Trophoblast cell (in vitro differentiated cells and primary cell): ENCODE measurements at places on chromosomes 2 and 18.

DNA sequence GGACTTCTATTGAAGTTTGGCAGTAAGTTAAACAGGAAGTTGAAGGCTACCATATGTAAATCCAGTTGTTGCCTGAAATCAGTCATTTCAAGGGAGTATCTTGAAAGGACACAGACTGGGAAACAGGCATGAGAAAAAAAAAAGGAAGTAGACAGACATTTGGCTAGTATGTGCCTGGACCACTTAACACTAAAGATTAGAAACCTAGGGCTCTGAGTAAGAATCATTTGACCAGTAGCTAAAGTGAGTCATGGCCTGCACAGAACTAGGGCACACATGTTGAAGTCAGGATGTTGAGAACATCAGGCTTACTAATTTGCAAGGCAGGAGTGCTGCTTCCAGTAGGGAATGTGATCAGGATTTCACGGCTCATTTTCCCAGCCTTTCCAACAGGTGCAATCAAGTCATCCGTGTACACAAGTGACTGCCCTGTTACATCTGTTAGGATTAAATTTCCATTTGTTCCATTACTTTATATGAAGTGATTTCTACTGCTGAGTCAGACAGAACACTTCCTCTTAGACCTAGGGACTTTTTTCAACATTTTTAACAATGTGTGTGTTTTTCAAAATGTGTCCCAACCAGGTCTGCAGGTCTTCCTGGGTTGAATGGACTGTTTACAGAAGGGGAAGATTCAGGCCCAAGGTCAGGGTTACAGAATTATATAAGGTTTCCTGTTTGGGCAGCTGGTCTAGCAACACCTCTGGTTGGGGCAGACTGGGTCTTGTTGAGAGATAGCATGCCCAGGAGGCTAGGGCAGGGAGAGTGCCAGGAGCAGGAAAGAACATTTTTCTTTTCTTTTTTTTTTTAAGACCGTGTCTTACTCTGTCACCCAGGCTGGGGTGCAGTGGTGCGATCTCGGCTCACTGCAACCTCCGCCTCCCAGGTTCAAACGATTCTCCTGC is 145.6 kb downstream of the TGIF1 start:
- DNase-seq, result peak; percentile 90

DNA sequence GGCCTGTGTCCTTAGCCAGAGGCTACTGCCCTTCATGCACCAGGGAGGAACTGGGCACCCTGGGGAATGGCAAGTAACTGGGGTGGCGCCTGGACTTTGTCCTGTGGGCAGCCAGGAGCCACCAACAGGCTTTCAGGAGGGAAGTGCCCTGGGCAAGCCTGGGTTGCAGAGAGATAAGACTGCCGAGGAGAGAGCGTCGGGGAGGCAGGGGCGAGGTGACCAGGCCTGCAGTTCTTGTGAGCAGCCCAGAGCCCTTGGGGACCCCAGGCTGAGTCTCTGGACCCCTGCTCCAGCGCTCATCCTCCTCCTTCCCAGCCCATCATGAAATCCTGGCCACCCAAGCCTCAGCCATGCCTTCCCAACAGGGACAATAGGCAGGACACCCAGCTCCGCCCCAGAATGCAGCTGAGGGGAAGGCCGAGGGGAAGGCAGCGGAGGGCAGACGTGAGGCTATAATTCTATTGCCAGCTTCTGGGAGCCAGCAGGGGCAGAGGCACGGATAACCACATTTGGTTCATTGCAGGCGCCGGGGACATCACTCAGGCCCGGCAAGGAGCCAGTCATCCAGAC is 25.1 kb downstream of the ADRA2B start:
- DNase-seq, result no peak

GRCh38 chr18:22670914-22671313 is 253.2 kb upstream of the CTAGE1 start:
- DNase-seq, result no peak

DNA sequence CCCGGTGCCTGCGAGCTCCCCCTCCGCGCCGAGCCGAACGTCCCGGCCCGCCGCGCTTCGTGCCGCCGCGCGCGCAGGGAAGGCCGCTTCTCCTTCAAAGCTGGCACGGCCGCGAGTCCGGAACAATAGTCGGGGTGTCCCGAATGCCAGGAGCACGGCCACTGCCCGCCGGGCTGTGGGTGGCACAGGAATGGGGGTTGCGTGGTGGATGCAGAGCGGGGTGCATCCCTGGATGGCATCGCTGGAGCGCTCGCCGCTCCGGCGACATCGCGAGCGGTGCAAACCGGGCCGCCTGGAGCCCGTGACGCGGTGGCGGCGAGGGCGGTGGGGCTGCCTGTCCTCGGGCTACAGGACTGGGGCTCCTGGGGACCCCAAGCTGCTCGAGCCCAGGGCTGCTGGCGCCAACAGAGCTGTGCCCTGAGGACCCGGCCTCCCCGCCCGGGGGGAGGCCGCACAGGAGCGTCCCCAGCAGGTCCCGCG is 1.1 kb upstream of the SATB2 start:
- peak; percentile 45 for DNase-seq

GRCh38 chr2:30336978-30337841 is 105.9 kb downstream of the LBH start:
- DNase-seq, result no peak

DNA sequence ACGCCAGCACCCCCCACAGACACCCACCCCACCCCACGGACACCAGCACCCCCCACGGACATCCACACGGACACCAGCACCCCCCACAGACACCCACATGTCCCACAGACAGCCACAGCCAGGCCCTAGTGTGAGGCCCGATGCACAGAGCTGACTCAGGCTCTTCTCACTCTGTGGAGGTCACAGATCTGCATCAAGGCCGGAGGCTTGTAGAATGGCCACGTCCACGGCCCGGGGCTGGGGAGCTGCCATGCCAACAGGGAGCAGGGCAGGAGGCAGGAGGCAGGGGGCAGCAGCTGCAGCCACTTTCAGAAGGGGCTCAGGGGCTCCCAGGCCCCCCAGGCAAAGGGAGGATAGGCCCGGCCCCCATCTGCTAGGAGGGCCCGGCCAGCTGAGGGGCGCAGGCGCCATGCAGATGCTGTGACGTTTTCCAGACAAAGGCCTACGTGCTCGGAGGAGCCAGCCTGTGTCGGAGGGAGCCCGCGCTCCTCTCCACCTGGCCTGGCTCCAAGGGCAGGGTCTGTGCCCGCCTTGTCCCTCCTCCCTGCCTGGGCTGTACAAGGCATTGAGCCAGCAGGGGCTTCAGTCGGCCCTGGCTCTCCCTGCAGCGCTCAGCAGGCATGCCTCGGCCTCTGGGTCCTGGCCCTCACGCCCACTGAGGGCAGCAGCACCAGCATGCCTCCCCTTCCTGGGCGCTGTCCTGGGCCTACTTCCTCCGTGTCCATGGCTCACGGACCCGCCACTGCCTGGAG is 249.0 kb downstream of the TWIST2 start:
- DNase-seq, result no peak

DNA sequence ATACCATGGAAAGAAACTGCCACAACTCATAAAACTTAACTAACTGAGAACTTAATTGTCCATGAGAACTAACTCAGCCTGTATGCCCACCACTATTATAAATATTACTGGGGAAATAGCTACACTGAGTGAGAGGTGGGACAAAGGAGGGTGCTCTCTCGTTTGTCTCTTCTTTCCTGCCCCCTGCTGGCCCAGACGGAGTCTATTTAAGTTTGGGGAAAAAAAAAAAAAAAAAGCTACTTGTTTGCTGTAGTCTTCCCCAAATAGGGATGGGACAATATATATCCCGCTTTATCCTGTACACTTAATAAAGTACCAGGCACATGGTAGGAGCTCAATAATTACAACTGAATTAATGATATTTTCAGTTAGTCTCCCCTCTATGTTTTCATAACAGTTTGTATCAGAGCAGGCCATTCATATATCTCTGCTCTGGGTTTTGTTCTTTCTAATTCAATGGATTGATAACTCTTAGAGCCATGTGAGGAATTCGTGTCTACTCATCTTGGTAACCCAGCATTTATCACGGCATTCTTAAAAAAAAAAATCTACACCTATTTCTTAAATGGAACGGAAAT is 647.6 kb upstream of the PKDCC start:
- no peak for DNase-seq

GRCh38 chr18:77014538-77014937 is 118.0 kb downstream of the MBP start:
- no peak for DNase-seq

DNA sequence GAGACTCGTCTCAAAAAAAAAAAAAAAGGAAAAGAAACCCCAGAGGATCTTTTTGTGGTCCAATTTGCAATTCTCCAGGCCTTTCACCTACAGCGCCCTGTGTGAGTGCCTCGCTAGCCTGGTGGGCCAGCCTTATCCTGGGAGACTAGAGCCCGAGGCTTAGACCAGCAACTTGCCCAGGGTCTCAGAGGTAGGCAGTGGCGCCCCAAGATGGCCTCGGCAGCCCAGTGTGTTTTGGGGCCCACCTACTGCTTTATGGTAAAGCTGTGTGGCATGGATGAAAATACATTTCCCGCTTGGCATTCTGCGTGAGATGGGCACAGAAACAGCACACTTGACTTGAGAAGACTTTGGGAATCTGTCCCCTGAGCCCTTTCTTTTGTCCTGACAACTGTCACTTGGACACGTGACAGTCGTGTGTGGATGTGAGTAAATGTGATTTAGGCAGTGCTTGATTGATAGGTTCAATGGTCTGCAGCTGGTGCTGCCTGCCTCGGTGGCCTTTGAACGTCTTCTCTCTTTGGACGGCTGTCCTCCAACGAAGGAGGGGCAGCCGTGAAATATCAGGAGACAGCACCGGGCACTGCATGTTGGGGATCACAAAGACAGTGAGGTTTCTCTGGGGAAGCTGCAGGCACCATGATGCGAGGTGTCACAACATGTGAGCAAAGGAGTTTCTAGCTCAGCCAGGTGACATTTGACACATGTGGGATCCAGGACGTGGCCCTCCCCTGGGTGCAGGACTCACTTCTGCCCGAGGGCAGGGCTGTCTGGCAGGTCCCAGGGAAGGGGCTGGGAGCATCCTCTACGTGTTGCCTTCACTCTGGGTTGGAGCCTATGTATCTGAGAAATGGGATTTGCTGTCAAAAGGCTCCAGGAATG is 209.5 kb upstream of the TWIST2 start:
- no peak for DNase-seq

DNA sequence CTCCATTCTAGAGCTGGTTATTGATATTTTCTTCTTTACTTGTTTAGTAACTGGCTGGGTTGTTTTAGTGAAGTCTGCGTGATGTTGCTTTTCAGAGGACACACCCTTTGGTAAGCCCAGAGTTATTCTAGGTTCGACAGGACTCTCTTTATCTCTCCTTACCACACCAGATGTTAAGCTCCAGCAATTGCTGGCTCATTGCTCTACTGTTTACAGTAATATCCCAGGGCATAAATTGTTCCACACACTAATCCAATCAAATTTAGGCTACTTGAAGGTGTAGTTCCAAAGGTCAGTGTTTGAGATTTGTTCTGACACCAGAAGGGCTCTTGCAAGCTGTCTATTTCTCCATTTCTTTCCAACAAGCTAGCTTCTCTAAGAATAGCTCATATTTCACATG is 506.6 kb downstream of the NR4A2 start:
- DNase-seq, result no peak

DNA sequence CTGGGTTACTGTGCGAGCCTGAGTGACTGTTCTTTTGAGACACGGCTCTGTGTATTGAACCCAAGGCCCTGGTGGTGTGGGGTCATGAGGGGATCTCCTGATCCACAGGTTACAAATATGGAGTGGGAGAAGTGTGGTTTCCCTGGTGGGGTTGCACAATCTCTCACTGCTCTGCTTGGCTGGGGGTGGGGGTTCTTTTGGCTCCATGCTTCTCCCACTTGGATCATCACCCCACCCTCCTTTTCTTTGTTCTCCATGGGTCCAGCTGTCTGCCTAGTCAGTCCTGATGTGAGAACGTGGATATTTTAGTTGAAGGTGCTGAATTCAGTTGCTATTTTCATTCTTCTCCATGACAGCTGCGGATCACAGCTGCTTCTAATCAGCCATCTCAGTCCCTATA is 37.8 kb downstream of the AGPS start:
- DNase-seq, result no peak

GRCh38 chr18:62239475-62239874 is 52.4 kb downstream of the RELCH start:
- peak; percentile 2 for DNase-seq

GRCh38 chr2:59077981-59078531 is 836.9 kb upstream of the FANCL start:
- no peak for DNase-seq

DNA sequence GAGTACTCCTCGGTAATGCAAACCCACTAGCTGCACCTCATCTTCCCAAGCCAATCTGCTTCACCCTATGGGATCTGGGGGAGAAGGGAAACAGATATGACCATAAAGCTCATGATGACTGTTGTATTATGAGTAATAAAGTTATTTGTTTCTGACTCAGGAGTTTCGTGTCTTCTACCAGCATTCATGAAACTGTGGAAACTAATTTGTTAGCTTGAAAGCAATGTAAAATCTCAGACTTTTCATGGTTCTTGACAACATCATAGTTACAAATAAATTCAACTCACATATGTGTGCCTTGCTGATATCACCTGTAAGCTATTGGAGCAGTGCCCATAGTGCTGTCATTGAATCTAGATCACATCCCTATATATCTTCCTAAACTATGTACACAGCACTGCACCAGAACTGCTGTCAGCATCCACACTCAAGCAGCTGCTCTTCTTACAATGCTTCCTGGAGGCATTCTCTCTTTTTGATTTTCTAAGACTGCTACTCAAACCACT is 135.6 kb upstream of the KYNU start:
- DNase-seq, result no peak

GRCh38 chr18:75696391-75696790 is 268.9 kb upstream of the SMIM21 start:
- no peak for DNase-seq

- no peak for DNase-seq
Observed at GRCh38 chr2:239506961-239507360, 106.1 kb upstream of the HDAC4 start.

- DNase-seq, result no peak
Observed at GRCh38 chr2:103176294-103176915, 414.6 kb downstream of the TMEM182 start.

DNA sequence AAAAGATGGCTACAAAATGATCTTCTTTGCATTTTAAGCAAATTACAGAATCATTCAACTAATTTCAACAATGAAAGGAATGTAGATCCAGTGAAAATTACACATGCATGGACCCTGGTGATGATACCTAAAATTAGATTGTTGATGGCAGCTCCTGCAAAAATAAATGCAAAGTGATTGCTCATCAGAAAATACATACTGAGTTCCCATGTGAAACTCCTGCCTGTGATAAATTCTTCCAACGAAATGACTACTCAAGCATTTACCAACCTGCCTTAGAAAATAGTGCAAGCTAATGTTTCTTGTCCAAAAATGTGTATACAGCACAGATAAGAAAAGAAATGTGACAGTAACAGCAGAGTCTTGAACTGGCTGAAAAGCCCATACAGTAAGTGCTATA is 300.0 kb upstream of the REV1 start:
- DNase-seq, result no peak
